ENCODE measurements at places on chromosomes 7 and 10.

DNA sequence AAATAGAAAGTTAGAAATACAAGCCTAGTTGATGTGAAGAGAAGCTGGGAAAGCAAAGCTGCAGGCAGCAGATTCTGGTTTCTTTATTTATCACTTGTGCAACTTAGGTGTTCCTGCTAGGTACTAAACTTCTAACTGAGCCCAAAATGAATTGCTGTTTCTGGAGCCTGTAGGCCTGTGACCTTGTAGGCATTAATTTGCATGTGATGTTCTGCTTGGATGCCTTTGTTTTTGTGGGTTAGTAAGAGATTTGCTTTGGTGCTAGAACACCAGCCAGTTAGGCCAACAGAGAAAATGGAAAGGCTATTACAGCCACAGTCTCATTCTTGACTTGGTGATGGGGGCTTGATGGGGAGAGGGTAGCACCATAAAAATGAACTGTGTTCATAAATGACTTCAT, 370.7 kb downstream of the PPP1R3A start:
- no peak for DNase-seq

DNA sequence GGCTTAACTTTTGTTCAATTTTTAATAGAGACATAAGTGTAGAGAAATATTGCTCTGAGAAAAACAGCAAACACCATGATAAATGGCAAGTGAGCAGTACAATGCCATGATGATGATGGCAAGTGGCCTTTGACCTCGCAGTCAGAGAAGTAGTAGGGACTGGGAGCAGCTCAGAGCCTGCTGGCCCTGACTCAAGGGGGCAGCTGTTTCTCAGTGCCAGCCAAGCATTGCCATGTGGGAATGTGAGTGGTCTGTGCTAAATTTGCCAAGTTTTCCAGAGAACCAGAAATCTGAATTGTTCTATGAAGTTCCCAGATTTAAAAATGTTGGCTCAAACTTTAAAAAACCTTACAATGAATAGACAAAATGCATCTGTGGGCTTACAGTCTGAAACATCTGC, 187.9 kb downstream of the BICC1 start:
- DNase-seq: peak; percentile 49

DNA sequence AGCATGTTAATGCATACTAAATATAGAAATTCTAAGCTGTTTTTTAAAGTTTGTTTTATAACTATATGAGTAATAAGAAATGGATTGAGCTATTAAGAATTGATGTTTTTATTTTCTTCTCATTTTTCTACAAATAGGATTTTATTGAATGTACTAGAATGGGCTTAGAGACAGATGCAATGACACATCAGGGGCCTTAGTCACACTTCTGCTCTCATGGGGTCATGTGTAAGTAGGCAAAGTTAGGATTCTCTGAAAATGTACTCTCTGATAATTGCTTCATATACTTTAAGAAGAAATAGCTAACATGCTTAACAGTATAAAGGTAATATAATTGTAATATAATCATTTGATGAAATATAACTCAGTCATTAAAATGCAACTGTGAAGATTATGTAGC, 154.6 kb downstream of the ZNF438 start:
- no peak for DNase-seq

DNA sequence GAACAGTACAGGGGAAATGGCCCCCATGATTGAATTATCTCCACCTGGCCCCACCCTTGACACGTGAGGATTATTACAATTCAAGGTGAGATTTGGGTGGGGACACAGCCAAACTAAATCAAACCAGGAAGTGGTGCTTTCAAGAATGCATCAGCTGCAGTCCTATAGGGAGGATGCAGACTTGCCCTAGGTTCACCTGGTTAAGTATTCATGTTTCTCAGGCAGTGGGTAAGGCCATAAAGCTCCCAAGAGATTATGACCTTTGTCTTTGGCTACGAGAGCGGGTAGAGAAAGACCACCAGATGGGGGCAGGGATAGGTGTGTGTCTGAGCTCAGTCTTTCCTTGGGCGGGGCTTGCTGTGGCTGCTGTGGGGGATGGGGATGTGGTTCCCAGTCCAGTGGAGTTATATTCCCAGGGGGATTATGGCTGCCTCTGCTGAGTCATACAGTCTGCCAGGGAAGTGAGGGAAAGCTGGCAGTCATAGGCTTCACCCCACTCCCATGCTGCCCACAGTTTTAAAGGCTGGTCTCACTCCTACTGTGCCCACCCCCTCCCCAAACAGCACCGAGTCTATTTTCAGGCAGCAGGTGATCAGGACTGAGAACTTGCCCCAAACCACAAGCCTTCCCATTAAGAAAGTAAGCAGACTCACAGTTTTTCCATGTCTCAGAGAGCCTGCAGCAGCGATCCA, 8.4 kb upstream of the R3HCC1L start:
- no peak for DNase-seq

GRCh38 chr7:123096434-123096833, 100.9 kb upstream of the TAS2R16 start:
- no peak for DNase-seq

DNA sequence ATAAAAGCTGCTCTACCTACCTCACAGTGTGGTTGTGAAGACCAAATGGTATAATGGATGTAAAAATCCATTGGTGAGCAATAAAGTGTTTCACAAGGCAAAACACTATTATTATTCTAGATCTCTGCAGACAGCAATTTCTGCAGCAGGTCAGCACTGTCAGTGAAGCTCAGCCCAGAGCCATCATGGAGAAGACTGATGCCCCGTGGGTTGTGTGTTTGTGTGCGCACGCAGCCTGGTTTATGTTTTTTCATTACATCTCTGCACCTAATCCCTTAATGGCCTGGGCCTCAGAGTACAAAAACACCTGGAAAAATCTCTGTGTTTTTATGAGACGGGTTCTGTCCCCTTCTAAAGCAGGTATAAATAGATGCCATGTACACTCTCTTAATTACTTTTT, 64.2 kb downstream of the PARP12 start:
- DNase-seq: no peak

DNA sequence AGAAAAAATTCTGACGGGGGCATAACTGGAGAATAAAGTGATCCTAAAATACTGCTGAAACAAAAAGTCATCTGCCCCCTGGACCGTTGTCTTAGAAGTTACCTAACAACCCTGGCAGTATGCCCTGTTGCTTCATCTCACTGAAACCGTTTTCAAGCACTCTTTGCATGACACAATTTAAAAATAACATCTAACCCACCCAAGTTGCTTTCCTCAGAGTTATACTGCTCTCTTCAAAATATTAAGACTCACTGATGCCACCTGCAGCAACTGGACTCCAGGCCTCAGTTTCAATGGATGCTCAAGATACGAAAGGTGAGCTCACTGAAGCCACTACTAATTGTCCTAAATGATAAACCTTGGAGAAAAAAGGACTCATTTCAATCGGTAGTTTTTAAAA, 57.4 kb downstream of the CDK6 start:
- DNase-seq: peak; percentile 92

DNA sequence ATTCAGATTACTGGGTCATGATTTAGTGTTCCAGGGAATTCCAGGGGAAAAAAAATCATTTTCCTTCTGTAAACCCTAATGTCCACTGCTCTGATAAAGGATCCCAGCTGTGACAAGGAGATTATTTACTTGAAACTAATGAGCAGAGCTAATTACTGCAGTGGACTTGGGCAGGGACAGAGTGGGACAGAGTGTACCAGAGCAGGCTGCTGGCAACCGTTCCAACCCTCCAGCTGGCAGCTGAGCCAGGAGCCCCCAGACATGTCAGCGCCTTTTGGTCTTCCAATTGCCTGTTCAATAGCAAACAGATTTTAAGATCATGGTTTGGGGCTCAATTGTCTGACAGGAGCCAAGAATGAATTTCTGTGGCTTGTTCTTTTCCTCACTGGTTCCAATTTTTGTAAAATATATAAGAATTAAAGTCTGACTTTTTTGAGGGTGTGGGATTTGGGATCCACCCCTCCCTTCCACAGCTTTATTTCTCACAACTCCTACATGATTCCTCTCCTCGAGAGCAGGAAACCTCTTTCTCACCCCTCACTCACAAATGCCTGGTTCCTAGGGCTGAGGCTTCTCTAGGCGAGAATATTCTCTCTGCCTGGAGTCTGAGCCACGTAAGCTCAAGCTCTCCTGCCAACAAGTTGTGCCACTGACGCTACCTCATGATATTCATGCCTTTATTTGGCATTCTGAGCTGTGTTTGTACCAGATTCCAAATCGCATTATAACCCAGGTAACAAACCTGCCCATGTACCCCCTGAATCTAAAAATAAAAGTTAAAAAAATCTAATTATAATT, 20.6 kb upstream of the FAM180A start:
- no peak for DNase-seq

GRCh38 chr7:73971322-73971703, 56.7 kb upstream of the ELN start:
- no peak for DNase-seq

DNA sequence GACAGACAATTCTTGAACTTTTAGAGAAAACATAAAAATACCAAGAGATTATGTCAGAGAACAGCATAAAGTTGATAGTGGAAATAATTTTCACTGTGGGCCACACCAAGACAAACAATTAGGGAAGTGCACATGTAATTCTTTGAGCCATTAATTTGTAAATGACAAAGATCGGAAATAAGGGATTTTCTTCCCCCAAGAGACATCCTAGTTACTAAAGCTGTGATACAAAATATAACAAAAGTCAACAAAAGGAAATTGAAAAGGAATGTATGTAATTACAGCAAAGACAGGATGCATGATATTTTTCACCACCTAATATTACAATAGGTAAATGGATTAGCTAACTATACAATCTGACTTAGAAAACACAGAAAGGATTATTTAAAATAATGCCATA, 12.4 kb upstream of the LRRC72 start:
- no peak for DNase-seq

DNA sequence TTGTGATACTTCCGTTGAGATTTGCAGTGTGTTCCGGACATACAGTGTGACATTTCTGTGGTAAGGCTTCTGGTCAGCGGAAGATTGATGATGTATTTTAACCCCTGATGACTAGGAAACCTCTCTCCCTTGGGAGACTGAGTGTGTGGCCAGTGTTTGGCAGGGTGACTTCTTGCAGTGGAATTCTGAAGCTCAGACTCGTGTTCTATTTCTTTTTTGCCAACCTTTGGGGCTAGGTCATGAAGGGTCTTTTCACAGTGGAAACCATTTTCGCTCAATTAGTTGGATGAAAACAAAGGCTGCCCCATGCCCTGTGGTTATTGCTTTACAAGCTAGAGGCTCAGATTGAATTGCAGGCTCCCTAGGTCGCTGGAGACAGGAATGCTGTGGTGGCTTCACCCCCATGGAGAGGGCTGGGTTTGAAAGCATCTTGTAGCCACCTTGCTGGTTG, 288.9 kb downstream of the BBS9 start:
- DNase-seq: peak; percentile 46

GRCh38 chr7:137545059-137545716, 201.7 kb upstream of the PTN start:
- peak; percentile 9 for DNase-seq

- DNase-seq: no peak
These were observed 69.5 kb downstream of the NPSR1 start for GRCh38 chr7:34727464-34727995.

GRCh38 chr7:30038196-30038980, 10.2 kb downstream of the PLEKHA8 start:
- peak; percentile 77 for DNase-seq
